Astrocyte (in vitro differentiated cells and primary cell): ENCODE measurements at places on chromosomes 11 and 22.

- DNase-seq, result no peak
These were observed 15.2 kb downstream of the NAT10 start for GRCh38 chr11:34120651-34121050.

DNA sequence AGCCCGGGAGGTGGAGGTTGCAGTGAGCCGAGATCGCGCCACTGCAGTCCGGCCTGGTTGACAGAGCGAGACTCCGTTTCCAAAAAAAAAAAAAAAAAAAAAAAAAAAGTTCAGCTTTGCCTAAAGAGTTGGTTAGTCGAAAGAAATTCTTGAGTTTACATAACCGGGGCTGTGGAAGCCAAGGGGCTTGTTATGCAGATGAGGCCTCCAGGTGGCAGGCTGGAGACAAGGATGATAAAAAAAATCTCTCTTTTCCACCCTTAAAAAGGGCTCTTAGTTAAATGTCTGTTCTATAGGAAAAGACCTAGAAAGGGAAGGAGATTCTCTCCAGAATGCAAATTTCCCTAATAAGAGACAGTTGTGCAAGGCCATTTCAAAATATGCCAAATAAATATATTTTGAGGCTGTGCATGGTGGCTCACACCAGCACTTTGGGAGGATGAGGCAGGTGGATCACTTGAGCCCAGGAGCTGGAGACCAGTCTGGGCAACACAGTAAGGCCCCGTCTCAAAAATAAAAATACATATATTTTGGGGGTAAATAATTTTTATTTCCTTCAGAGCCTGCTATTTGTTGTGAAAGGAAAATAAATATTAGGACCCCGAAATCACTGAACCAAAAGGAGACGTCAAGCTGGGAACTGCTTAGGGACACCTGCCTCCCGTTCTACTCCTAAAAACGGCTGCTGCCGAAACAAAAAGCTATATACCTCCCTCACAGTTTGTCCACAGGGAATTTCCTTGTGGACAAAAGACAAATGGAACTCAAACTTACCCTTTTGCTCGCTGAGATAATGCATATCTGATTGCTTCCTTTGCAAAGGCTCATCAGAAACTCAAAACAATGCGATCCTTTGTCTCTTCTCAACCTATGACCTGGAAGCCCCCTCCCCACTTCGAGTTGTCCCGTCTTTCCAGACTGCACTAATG, 2.4 kb upstream of the IFITM2 start:
- DNase-seq, result peak; percentile 50

DNA sequence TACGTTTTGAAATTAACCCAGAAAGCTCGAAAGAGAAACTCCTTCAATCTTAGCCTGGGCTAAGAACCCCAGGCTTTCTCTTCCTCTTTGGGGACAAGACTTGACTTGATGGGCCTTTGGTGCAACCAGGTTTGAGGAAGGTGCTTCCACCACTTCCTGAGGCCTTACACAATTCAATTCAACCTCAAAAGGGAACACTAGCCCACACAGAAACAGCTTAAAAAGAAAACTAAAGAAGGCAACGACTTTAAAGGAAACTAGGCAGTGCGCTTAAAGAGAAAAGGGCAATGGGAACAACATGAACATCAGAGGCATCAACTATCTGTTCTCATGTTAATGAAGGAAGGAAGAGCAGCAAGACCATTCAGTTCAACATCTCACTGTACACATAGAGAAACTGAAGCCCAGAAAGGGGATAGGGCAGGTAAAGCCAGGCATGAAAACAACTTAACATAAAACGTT, 24.8 kb downstream of the PAK1 start:
- DNase-seq, result no peak

- no peak for DNase-seq
These were observed 50.9 kb downstream of the CCDC34 start for GRCh38 chr11:27312110-27312509.

DNA sequence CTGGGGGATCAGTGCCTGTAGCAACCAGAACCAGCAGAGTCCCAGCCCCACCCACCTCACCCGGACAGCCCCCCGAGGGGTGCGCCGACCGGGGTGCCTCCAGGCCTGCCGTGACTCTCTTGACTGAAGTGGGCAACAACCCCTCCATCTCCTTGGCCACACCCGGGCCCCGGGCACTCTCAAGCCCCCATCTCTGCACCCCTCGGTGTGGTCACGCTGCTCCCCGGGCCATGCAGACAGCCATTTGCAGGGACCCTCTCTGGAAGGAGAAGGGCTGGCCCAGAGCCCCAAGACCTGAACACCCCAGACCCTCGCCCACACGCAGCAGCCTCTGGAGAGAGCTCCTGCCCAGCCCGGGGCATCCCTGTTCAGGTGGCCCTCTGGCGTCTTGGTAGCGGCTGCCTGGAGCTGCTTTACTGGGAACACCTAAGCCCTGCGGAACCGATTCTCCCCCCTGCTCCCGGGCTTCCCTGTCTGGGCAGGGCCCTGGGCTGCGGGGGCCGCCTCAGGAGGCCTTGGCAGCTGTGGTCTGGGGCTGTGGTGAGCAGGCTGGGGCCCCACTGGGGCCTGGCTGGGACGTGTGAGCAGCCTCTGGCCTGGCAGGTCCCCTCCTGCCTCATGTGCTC, 84.9 kb downstream of the WNT7B start:
- no peak for DNase-seq

GRCh38 chr11:76589477-76589876, 81.1 kb downstream of the LRRC32 start:
- no peak for DNase-seq

DNA sequence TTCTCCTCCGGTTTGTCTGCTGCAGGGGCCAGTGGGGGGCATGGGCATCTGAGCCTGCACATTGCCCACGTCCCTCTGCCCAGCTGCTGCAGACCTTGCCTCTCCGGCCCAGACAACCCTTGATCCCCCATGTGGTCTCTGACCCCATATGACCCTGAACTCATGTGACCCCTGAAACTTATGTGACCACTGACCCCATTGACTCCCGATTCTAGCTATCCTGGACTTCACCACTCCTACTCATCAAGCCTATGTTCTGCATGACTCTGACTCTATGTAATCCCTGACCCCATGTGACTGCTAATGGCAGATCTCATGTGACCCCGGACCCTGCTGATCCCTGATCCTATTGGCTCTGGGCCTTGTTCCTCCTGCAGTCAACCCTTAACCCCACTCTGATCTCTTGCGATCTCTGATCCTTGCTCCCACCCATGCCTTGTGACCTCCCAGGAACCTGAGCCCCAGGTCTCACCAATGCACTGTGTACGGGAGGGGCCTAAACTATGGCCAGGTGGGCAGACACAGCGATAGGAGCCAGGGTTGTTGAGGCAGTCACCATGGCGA, 5.7 kb downstream of the LTBP3 start:
- DNase-seq, result no peak

- no peak for DNase-seq
These were observed 308.8 kb downstream of the DYNC2H1 start for GRCh38 chr11:103418014-103418413.

- DNase-seq, result no peak
These were observed 19.4 kb downstream of the EHF start for GRCh38 chr11:34640050-34640923.

GRCh38 chr11:134578807-134579723, 167.0 kb upstream of the B3GAT1 start:
- no peak for DNase-seq

DNA sequence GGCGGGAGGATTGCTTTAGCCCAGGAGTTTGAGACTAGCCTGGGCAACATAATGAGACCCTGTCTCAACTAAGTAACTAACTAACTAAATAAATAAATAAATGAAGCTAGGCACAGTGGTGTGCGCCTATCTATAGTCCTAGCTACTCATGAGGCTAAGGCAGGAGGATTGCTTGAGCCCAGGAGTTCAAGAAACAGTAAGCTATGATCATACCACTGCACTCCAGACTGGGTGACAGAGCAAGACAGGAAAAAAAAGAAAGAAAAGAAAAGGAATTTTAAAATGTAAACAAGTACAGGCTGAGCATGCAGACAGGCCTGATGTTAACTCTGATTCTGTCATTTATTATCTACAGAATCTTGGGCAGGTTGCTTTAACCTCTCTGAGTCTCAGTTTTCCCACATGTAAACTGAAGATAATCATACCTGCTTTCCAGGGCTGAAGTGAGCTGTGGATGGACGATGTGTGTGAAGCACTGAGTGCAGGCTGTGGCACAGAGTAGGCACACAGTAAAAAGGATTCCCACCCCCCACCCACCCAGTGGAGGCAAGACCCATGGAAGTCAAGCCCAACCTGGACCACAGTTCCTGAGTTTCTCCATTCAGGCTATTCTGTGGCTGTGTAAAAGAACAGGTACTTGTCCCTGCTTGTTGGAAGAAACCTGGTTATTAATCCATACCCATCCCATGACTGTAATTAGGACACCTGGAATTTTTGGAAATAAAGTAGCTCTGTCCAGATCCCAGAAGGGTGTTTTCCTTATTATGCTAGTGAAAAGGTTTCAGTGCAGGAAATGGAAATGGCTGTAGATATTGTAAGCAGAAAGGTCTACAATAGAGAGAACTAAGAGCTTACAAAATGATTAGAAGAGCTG, 18.7 kb upstream of the SCUBE2 start:
- no peak for DNase-seq

DNA sequence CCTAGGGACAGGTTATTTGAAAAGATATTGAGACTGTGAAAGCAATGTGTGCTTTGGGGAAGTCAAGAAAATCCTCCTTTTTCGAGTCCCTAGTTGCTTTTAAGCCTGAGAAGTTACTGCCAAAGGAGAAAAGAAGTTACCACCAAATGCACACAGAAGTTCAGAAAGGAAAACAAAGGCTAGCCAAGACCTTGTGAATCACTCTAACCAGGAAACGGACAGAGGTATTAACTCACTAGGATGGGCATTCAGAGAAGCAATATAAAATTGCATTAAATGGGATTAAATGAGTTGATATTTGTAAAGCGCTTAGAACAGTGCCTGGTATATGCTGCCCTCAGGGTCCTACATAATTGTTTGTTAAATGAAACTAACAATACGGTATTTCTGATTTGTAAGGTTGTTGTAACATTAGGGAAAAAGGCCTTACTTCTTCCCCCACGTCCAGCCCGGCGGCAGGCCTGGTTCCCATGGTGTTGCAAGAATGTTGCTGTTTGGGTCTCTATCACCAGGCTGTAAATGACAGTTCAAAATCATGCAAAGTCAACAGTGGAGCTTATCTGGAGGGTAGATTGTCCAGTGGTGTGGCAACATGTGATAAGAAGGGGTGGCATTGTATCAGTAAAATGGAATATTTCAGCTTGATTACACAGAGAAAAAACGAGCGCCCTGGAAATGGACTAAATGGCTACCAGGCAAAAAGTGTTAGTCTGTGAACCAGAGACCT, 7.1 kb downstream of the TMA7B start:
- peak; percentile 66 for DNase-seq

- peak; percentile 16 for DNase-seq
These were observed 264.6 kb upstream of the PLET1 start for GRCh38 chr11:112525270-112525669.

- peak; percentile 91 for DNase-seq
These were observed 50.5 kb downstream of the MAPK1 start for GRCh38 chr22:21816787-21817496.

- DNase-seq, result no peak
These were observed 339.4 kb downstream of the MN1 start for GRCh38 chr22:27462190-27462589.

DNA sequence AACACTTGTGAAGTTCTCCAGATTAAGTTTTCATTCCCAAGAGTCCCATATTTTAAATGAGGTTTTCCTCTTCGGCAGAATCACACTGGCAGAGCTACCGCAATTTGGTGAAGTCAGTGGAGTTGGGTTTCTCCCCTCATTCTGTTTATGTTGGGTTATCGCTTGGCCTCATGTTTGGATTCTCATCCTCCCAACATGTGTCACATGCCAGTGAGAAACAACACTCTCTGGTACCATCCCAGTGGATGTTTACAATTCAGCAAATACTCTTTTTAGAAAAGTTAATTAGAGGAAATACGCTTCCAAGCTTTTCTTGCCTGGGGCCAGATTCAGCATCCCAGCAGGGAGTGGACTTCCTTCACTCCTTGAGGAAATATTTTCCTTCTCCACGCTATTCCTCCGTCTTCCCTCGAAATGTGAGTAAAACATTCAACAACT, 2.1 kb downstream of the PAMR1 start:
- no peak for DNase-seq

DNA sequence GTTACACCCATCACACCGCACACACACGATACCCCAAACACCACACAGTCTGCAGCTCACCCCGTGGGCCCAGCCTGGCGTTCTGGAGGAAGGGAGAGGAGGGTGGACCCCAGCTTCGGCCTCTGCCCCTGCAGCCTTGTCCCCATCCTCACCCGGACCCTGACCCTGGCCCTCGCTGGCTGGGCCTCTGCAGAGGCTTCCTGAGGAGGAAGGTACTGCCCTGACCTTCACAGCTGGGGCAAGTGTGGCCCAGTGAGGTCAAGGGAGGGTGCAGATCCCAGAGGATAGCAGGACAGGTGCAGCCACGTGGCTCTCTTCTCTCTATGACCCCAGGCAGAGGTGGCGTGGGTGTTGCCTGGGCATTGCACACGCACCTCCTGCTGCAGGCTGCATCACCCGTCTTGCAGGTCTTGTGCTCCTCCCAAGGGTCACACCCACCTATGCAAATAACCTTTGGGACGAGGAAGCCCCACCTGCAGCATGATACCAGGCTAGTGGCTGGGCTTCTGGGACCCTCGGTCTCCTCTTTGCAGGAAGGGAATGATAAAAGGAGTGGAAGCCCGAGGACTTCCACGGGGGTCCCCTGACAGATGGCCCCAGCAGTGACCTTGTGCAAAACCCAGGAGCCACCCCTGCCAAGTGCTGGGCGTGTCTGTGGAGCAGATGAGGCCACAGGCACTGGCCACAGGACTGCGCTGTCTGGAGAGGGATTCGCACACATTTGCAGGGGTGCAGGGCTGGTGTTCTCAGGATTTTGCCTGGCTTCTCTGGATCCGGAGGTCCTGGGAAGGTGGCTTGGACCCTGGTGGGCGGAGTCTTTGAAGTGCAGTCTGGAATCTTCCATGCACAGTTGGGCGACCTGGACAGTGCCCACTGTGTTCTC, 1241.5 kb downstream of the BRD1 start:
- no peak for DNase-seq

DNA sequence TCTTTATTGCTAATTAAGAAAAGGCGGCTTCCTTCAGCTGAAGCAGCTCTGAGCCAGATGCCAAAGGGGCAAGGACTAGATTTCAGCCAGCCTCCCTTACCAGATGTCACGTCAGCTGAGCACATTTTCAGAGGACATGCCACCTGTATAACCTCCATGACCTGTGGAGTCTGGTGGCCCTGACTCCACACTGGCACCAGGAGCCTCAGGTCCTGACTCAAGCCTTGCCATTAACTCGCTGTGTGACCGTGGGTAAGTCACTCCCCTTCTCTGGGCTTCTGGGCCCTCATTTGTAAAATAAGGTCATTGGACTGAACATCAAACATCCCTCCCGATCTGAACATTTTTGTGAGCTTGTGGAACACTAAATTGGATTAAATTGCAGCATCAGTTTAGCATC, 46.0 kb downstream of the FBXO7 start:
- DNase-seq, result no peak

GRCh38 chr11:26951809-26952515, 42.0 kb upstream of the FIBIN start:
- DNase-seq, result peak; percentile 61

- no peak for DNase-seq
These were observed 151.9 kb upstream of the NTM start for GRCh38 chr11:131218542-131218941.

- no peak for DNase-seq
These were observed 50.2 kb downstream of the SMIM38 start for GRCh38 chr11:69205743-69206612.

GRCh38 chr11:95277868-95278267, 46.9 kb upstream of the SESN3 start:
- DNase-seq, result no peak
